ENCODE measurements at places on chromosomes 7 and 10.

- DNase-seq: no peak
Observed at GRCh38 chr7:81590131-81590530, 179.7 kb downstream of the HGF start.

GRCh38 chr10:100847440-100847839, 65.3 kb upstream of the SLF2 start:
- DNase-seq: no peak

DNA sequence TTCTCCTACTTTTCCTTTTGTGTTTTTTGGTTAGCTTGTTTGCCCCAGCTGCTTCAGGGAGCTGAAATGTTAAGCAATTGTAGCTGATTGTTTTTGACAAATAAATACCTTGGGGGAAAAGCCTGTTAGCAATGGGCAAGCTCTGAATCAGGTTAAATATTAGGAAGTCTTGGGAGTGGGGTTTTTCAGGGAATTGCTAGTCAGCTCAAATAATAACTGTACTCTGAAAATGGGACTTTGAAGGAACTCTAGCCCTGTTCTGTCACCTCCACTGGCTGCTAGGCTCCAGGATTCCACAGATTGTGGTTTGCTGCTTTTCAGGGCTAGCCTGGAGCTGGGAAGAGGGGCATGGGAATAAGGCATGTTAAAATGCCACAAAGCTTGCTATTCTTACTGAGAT, 39.5 kb downstream of the ADK start:
- no peak for DNase-seq

GRCh38 chr7:101554584-101555268, 74.4 kb downstream of the MYL10 start:
- no peak for DNase-seq

GRCh38 chr10:30694518-30695228, 65.1 kb upstream of the LYZL2 start:
- DNase-seq: no peak

DNA sequence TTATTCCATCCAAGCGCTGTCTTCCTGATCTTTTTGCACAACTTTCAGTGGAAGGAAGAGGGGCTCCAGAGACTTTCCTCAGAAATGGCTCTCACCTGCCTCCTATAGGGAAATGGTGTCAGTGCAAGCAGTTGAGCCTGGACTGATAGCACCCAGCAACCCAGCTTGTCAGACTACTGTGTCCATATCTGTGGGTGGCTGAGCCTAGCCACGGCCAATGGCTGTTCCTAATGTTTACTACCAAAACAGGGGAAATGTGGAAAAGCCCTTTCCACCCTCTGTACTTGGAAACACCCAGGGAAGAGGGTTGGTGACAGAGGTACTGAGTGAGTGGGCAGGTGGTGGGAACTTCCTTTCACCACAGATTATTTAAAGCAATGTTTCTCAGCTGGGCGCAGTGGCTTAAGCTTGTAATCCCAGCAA, 4.3 kb upstream of the YKT6 start:
- peak; percentile 76 for DNase-seq

DNA sequence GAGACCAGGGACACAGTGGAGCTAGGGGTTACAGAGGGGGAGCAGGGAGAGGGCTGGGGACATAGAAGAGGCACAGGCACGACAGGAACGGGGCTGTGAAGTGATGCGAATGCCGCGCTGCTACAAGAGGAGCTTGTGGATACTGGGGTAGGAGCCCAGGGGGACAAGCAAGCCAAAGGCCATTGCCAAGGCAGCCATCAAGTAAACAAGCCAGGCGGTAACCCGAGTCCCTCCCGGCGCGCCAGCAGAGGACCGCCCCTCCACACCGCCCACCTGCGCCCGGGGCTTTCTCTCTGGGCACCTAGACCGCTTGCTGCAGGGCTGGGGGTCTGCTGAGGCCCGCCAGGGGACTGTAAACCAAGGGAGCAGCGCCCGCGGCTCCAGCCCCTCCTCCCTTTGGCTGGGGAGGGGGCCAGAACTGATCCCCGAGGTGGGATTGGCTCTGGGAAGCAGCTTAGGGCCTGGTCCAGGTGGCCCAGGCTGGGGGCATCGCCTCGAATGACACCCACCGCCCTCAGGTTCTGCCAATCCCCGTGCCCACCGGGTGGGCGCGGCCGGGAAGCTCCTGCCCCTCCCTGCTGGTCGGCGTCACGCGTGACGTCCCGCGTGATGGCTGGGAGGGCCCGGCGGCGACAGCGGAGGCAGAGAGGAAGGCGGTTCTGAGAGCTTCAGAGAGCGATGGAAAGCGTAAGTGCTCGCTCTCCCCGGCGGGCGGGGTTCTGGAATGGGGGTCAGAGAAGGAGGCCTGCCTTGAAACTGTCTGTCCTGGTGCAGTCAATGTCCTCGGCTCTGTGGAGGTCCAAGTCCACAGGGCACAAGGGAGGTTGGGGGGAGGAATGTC, 982 bp downstream of the SFXN3 start:
- peak; percentile 66 for DNase-seq

DNA sequence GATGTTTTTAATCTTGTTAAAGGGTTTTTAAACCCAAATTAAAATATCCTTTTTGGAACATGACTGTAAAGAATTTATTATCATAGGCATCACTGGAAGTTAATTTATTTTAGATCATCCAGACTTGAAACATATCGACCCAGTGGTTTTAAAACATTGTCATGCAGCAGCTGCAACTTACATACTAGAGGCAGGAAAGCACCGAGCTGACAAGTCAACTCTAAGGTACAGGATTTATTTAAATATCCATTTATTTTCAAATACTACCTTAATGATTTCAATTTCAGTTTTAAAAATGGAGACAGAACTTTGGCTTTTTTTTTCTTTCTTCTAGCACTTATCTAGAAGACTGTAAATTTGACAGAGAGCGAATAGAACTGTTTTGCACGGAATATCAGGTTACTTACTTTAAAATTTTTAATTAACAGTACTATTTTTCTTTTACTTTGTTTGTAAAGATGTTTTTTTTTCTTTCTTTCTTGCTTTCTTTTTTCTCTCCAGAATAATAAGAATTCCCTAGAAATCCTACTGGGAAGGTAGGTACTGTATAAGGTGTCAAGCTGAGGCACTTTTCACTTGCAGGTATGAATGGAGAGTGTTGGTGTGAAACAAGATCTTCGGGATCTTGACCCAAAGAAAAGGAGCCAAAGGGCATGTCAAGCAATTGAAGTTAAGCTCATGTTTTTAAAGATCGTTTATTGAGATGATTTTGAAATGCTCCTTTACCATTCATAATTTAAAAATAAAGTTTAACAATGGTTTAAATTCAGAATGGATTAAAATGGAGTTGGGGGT, 1.8 kb downstream of the COMMD3 start:
- DNase-seq: no peak

DNA sequence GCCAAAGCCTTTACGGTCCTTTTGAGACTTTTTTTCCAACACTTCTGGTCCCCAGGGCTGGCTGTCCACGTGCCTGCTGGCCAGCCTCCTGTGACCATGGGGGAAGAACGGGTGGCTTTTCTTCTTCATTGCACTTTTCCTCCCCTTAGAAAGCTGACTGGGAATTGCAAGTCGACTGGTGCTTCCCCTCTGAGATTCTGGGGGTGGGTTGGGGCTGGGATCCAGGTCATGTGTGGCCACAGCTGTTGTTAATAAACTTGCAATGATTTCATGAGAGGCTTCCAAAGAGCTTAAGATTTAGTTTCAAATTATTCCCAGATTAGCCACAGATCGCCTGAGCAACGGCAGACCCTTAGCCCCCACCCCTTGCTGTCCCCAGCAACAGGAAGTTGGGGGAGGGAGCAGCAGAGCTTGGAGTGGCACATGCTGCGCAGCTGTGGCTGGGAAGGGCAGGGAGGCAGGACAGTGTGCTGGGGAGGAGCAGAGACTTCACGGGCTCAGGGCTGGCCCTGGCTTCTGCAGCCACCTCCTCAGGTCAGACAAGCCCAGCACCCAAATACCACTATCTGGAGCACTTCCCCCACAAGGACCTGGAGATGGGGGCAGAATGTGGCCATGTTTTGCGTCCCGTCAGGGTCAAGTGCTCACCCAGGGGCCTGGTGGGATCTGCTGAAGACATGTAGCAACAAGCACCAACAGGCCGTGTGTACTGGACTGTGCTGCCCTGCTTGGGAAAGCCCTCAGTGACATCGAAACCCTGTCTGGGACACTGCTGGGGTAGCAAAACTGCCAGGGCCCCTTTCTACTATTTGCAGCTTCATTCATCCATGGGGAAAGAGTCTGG, 147.1 kb downstream of the RNF216 start:
- DNase-seq: peak; percentile 97

DNA sequence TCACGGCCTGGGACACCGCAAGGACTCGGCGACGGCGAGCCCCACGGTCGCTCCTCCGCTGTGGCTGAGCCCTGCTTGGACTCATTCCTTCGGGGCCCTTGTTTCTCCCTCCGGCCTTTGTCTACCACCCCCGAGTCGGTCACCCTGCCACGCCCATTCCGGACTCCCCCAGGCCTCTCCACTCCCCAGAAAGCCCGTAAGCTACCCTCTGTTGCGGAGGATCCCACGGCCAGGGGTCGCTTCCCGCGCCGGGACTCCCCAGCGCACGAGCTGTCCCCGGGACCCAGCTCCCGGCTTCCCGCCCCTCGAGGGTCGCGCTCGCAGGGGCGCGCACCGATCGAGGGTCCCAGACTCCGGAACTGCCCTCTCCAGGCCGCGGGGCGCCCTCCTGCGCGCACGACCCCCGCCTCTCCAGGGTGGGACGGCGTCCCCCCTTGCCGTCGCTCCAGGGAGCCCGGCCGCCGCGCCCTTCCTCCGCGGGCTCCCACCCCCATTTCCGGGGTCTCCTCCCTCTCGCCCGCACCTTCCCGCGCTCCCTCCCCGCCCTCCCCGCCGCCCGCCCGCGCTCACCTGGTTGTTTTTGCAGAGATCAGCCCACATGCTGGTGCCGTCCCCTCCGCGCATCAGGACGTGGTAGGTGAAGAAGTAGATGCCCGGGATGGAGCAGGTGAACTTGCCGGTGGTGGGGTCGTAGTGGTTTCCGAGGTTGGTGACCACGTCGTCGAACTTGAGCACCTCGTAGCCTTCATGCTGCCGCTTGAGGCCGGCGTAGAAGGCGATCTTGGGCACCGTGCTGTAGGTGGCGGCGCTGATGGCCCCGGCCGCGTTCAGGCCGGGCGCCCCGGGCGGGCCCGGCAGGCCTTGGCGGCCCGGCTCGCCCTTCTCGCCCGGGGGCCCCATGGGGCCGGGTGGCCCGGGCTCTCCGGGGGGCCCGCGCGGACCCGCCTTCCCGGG, 1.5 kb downstream of the C1QL3 start:
- no peak for DNase-seq

DNA sequence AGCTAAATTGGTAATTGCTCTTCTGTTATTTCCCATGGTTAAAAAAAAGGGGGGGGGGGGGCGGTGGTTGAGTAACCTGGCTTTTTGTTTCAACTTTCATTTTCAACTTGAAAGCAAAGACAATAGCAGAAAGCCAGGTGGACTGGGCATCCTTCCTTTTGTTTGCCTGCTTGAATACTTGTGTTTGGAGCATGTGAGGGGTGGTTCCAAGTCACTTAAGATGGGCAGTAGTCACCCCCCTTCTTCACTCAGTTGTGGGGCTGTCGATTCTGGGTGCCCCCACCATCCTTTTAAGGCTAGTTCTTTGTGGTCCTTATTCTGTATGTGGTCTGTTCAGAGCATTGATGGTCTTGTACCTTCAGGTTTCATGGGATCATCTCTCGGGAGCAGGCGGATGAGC, 165.6 kb upstream of the PRR15 start:
- no peak for DNase-seq

GRCh38 chr10:91513598-91514424, 103.7 kb downstream of the HECTD2 start:
- no peak for DNase-seq

- no peak for DNase-seq
Observed at GRCh38 chr10:42583828-42584227, 54.5 kb downstream of the ZNF33B start.

- DNase-seq: no peak
Observed at GRCh38 chr10:133129071-133129858, 30.8 kb upstream of the KNDC1 start.

DNA sequence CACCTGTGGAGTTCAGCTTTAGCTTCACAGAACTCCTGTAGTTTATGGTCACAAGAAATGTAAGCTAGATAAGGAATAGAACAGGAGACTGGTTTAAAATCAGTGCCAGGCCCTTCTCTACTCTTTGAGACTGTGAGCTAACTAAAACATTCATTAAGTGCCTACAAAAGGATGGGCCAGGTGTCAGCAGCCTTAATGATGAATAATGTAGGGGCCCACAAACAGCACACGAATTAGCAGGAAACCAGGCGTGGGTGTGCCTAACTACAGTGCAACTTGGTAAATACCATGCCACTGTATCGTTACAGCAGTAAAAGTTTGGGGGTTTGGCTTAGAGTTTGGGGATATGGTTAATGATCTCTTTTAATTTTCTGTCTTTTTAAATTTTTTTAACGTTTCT, 6.1 kb upstream of the ABLIM1 start:
- no peak for DNase-seq
